ENCODE measurements at places on chromosomes 4 and X. TPM values are rescaled to one million over a fixed set of nuclear protein-coding genes. Genes with fewer than 3 reads are reported as not detected.
A peak's percentile ranks its signal among the peaks of the same experiment; 100 is the strongest.

GLRA2 gene
- not detected for total RNA-seq

MAPK10 gene
- 30.7 TPM for total RNA-seq

PITX2 gene
- not detected for total RNA-seq

EPGN gene
- total RNA-seq: 2.5 TPM

LINC00632 gene
- total RNA-seq: 173 TPM

TMEM154 gene
- 19.6 TPM for total RNA-seq

ANAPC10 gene
- 20.5 TPM for total RNA-seq

IBSP gene
- total RNA-seq: not detected

UGT8 gene
- total RNA-seq: 1.2 TPM

HSD17B13 gene
- total RNA-seq: 4.2 TPM

- DNase-seq: no peak
- H3K27ac ChIP-seq: no peak overlapping the region
- peaks cover 4% of the 10 kb centered on the region for H3K4me1 ChIP-seq
- H3K36me3 ChIP-seq: peaks cover 11% of the 10 kb centered on the region
- no peak overlapping the region for H3K4me3 ChIP-seq
Observed at GRCh38 chr4:26402458-26402857, 81.6 kb downstream of the RBPJ start.

GRCh38 chr4:107548211-107548905 is 171.7 kb downstream of the PAPSS1 start:
- no peak for DNase-seq
- no peak overlapping the region for H3K4me3 ChIP-seq
- H3K27ac ChIP-seq: peak overlapping the region; percentile 2
- H3K36me3 ChIP-seq: no peaks in the 10 kb centered on the region
- no peaks in the 10 kb centered on the region for H3K27me3 ChIP-seq

GRCh38 chr4:173167758-173168395 is 734 bp upstream of the GALNT7 start:
- H3K36me3 ChIP-seq: no peaks in the 10 kb centered on the region
- peak overlapping the region; percentile 93 for H3K27ac ChIP-seq
- H3K4me3 ChIP-seq: peak overlapping the region; percentile 84

DNA sequence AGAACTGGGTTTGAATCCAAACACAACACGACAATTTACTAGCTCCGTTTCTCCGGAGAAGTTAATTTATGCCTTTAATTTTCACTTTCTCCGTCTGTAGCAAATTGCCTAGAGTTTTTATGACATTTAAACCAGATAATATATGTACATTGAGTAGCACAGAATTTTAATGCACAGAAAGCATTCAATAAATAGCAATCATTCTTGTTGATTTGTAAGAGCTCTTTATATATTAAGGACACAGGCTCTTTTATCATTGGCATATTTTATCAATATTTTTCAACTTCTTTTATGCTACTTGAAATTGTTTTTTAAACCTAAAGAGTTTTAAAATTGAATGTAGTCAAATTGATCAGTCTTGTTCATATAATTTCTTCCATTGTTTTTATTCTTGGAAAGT is 99.6 kb upstream of the PPP2R3B start:
- H3K36me3 ChIP-seq: no peaks in the 10 kb centered on the region
- no peak for DNase-seq
- no peaks in the 10 kb centered on the region for H3K4me1 ChIP-seq
- H3K27ac ChIP-seq: no peak overlapping the region
- H3K4me3 ChIP-seq: no peak overlapping the region
- no peaks in the 10 kb centered on the region for H3K27me3 ChIP-seq

GRCh38 chr4:102715057-102715456 is 45.7 kb downstream of the MANBA start:
- no peak overlapping the region for H3K4me3 ChIP-seq
- H3K4me1 ChIP-seq: peaks cover 12% of the 10 kb centered on the region
- H3K27ac ChIP-seq: no peak overlapping the region
- no peak for DNase-seq
- peaks cover 18% of the 10 kb centered on the region for H3K36me3 ChIP-seq

GRCh38 chrX:18938710-18939109 is 45.2 kb downstream of the PHKA2 start:
- no peak for DNase-seq
- H3K27me3 ChIP-seq: no peaks in the 10 kb centered on the region
- no peak overlapping the region for H3K4me3 ChIP-seq
- H3K27ac ChIP-seq: no peak overlapping the region
- no peaks in the 10 kb centered on the region for H3K4me1 ChIP-seq
- peaks cover 31% of the 10 kb centered on the region for H3K36me3 ChIP-seq

GRCh38 chr4:185127021-185127925 is 15.8 kb upstream of the SLC25A4 start:
- DNase-seq: peak; percentile 53
- peaks cover 11% of the 10 kb centered on the region for H3K4me1 ChIP-seq
- peak overlapping the region; percentile 36 for H3K27ac ChIP-seq

- no peak overlapping the region for H3K27ac ChIP-seq
- DNase-seq: peak; percentile 51
- H3K4me1 ChIP-seq: peaks cover 20% of the 10 kb centered on the region
- no peaks in the 10 kb centered on the region for H3K36me3 ChIP-seq
- no peaks in the 10 kb centered on the region for H3K27me3 ChIP-seq
- H3K4me3 ChIP-seq: no peak overlapping the region
Observed at GRCh38 chr4:16537926-16538325, 311.7 kb upstream of the TAPT1 start.

GRCh38 chr4:56930638-56931037 is 22.9 kb downstream of the REST start:
- H3K4me3 ChIP-seq: no peak overlapping the region
- no peaks in the 10 kb centered on the region for H3K4me1 ChIP-seq
- DNase-seq: no peak
- no peaks in the 10 kb centered on the region for H3K27me3 ChIP-seq
- H3K36me3 ChIP-seq: peaks cover 39% of the 10 kb centered on the region

DNA sequence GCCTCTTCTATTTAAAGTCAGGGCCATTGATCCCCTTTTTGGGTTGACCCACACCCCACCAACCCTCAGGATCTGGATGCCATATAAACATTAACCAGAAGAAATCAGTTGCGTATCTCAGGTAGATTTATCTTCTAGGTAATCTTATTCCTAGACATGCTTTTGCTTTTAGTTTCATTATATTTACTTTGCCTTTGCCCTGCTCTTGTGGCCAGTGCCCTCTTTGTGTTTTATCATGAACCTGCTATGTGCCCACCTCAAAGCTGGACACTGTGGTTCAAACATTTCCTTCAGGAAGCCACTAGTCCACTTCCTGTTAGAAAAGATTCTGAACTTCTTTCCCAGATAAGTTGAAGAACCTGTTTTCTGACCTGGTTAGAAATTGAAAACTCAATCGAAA is 117.4 kb upstream of the EDNRA start:
- H3K27me3 ChIP-seq: no peaks in the 10 kb centered on the region
- peak overlapping the region; percentile 83 for H3K27ac ChIP-seq
- no peak overlapping the region for H3K4me3 ChIP-seq
- no peaks in the 10 kb centered on the region for H3K36me3 ChIP-seq
- no peak for DNase-seq

GRCh38 chrX:15033917-15034316 is 160.7 kb downstream of the MOSPD2 start:
- no peak overlapping the region for H3K27ac ChIP-seq
- no peak overlapping the region for H3K4me3 ChIP-seq
- no peaks in the 10 kb centered on the region for H3K27me3 ChIP-seq
- no peak for DNase-seq

DNA sequence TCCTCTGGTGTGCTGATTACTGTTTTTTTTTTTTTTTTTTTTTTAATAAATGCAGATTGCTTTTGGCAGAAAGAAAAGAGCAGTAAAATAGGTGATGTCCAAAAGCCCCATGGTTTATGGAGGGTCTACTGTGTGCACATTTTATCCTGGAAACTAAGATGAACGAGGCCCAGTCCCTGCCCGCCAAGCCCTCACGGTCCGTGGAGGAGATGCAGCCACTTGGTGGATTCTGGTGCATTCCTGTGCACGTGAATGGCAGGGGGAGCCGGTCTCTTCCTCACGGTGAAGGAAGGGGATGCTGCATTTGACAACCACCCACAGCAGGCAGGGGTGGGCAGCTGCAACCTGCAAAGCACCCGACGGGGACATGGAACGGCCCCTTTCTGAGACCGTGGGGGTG is 100.2 kb upstream of the AFAP1 start:
- no peaks in the 10 kb centered on the region for H3K36me3 ChIP-seq
- H3K27me3 ChIP-seq: no peaks in the 10 kb centered on the region
- no peaks in the 10 kb centered on the region for H3K4me1 ChIP-seq
- H3K4me3 ChIP-seq: no peak overlapping the region
- no peak for DNase-seq

DNA sequence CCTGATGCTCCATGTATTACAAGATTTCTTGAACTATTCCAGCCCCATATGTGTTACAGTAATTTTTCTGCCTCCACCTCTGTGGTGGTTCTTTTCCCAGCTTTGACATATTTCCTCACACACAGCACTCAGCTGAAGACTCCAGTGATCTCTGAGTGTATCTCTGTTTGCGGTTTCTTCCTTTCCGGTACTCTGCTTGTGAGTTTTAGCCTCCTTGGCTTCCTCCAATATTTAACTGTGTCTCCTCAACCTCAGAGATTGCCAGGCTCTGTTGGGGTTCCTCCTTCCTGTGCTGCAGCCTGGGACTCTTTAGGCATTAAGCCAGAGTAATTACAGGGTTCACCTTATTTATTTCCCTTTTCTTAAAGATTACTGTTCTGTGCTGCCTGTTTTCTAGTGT is 73.2 kb downstream of the NFKB1 start:
- no peak overlapping the region for H3K27ac ChIP-seq
- H3K4me3 ChIP-seq: no peak overlapping the region
- peaks cover 21% of the 10 kb centered on the region for H3K4me1 ChIP-seq
- no peak for DNase-seq
- peaks cover 28% of the 10 kb centered on the region for H3K36me3 ChIP-seq
- no peaks in the 10 kb centered on the region for H3K27me3 ChIP-seq

DNA sequence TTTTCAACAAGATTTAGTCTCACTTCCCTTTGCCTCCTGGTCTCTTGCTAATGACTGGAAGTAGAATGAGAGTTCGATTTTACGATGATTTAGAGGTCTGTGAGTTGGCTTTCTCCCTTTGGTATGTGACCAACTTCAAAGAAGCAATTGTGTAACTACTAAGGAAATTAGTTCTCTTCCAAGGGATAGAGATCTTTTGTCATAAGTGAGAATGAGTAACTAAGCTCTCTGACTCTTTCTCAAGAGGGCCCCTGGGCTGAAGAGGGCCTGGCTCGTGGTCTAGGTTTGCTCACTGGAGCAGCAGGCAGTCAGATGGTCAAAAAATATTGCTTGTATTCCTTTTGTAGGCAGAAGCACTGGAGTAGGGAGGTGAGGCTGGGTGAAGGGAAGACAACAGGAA is 176.3 kb downstream of the ENOX2 start:
- H3K36me3 ChIP-seq: no peaks in the 10 kb centered on the region
- H3K4me1 ChIP-seq: no peaks in the 10 kb centered on the region
- peak; percentile 47 for DNase-seq

DNA sequence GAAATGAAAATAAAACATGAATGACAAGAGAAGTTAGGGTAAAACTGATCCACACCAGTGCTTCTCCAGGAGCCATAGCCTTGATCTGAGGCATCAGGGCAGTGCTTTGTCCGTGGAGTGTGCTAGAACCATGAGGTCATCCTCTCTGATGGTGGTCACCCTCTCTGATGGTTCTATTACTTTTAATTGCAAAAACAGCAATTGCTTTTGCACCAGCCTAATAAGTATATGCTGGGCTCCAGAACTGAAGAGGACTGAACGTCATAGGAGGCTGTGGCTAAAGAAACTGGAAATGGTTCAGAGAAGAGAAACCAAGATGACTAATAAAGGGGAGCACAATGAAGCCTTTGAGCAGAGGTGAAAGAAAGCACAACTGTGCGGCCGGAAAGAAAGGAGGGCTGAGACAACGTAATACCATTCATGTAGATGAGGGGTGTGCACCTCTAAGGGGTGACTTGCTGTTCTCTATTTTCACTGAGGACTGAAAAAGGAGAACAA is 17.0 kb upstream of the TMEM154 start:
- H3K27ac ChIP-seq: no peak overlapping the region
- DNase-seq: no peak
- H3K36me3 ChIP-seq: no peaks in the 10 kb centered on the region
- H3K27me3 ChIP-seq: peaks cover 4% of the 10 kb centered on the region
- H3K4me3 ChIP-seq: no peak overlapping the region

- DNase-seq: no peak
- no peaks in the 10 kb centered on the region for H3K4me1 ChIP-seq
- no peak overlapping the region for H3K4me3 ChIP-seq
- H3K27ac ChIP-seq: no peak overlapping the region
- no peaks in the 10 kb centered on the region for H3K36me3 ChIP-seq
Observed at GRCh38 chr4:19187096-19187495, 1064.6 kb upstream of the SLIT2 start.

- H3K4me1 ChIP-seq: no peaks in the 10 kb centered on the region
- H3K36me3 ChIP-seq: no peaks in the 10 kb centered on the region
- no peak for DNase-seq
- H3K27ac ChIP-seq: no peak overlapping the region
- H3K27me3 ChIP-seq: no peaks in the 10 kb centered on the region
Observed at GRCh38 chr4:92265021-92265420, 38.7 kb upstream of the GRID2 start.

DNA sequence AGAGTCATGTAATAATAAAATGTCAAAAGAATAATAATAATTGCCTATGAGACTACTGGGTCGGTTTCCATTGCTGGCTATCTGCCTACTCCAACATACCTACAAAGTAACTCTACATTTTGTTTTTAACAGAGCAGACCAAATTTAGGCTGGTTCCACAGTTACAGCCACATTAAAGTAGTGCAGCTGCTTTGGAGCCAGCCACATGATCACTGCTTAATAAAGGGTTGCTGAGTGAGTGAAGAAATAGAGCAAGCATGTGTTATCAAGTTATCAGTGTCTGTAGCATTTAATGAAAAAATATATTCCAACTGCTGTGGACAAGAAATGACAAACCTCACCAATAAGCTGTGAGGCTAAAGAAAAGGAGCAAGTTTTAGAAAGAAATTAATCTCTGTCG is 782.3 kb downstream of the PCDH18 start:
- no peak overlapping the region for H3K4me3 ChIP-seq
- H3K27me3 ChIP-seq: no peaks in the 10 kb centered on the region
- no peaks in the 10 kb centered on the region for H3K36me3 ChIP-seq
- DNase-seq: no peak

DNA sequence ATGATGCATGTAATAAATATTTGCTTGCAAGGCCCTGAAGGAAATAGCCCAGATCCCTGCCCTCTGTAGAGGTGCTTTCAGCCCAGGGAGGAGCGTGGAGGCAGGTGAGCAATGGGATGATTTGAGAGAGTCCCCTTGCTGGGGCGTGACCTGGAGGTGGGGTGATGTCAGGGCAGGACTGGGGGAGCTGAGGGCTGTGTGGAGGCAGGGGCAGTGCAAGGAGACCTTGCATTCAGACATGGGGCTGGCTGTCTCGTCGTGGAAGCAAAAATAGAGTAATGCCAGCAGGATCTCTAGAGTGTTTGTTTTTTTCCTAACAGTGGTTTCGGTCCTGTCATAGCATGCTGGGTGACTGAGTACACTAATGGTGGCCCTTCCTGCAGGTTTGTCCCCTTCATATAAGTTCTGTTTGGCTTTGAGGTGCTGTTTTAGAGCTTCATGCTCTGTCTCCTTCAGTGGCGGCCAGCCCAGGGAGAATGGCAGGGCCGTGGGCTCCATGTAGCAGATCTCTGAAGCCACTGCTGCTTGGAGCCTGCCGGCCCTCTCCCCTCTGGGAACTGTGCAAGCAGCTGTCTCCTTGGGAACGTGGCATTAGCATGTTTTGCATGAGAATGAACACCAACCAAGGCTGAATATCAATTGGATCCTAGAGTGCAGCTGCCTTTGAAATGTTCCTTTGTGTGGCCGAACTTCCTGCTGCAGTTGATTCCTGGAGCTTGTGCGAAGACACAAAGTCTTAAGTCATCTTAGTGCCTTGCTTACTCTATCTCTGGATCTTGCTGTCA is 39.3 kb upstream of the CLDN34 start:
- no peaks in the 10 kb centered on the region for H3K36me3 ChIP-seq
- H3K27ac ChIP-seq: no peak overlapping the region
- no peak overlapping the region for H3K4me3 ChIP-seq
- no peaks in the 10 kb centered on the region for H3K4me1 ChIP-seq
- no peak for DNase-seq
